ENCODE measurements at places on chromosomes 7 and 10. TPM values are rescaled to one million over a fixed set of nuclear protein-coding genes. Genes with fewer than 3 reads are reported as not detected.

DNA sequence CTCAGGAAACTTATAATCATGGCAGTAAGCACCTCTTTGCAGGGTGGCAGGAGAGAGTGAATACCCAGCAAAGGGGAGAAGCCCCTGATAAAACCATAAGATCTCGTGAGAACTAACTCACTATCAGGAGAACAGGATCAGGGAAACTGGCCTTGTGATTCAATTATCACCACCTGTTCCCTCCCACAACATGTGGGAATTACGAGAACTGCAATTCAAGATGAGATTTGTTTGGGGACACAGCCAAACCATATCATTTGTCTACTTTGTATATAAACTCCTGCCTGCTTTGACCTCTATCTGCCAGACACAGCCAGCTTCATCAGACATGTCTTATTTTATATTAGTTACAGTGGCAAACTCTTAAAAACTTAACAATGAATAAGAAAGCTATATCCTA lies 50.4 kb downstream of the ARMC3 start:
- no peaks in the 10 kb centered on the region for H3K36me3 ChIP-seq
- no peak overlapping the region for H3K27ac ChIP-seq
- no peaks in the 10 kb centered on the region for H3K4me1 ChIP-seq
- H3K27me3 ChIP-seq = no peaks in the 10 kb centered on the region
- no peak overlapping the region for H3K4me3 ChIP-seq

DNA sequence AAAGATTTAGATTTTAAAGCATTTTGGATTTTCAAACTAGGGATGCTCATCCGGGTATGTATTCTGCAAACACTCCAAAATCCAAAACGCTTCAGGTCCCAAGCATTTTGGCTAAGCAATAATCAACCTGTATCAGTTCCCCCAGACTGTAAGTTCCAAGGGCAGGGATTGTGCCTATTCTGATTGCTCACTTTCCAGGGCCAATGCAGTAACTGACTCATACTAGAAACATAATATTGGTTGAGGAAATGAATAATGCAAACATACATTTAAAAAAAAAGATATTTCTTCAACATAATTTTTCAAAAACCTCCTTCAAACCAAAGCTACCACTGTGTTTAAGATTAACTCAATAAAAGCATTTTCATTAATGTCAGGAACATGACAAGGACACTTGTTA lies 69.5 kb downstream of the HIBADH start:
- H3K27me3 ChIP-seq = no peaks in the 10 kb centered on the region
- DNase-seq = no peak
- no peak overlapping the region for H3K27ac ChIP-seq
- no peaks in the 10 kb centered on the region for H3K36me3 ChIP-seq

DNA sequence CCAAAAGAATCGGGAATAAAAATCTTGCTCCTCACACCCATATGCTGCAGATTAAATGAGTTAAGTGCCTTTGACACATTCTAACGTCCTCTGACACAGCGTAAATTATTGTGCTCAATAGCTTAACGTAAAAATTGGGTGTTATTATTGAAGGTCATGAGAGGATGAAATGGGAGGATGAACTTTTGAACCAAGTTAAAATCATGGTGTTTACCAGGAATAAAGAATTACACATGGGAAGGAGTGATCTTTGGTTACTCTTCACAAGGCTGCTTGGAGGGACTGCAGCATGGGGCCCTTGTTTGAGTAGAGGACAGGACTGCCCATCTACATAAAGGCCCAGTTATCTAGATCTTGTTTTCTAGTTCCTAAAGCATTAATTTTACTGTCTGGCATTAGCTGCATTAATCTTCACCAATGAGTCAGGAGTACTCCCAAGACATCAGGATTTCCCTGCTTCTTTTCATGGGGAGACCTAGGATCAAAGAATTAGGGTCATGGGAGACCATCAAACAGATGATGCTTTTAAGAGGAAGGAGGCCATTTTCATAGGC lies 84.9 kb upstream of the PRR15 start:
- no peaks in the 10 kb centered on the region for H3K36me3 ChIP-seq
- H3K4me3 ChIP-seq = no peak overlapping the region
- H3K4me1 ChIP-seq = no peaks in the 10 kb centered on the region
- H3K27me3 ChIP-seq = no peaks in the 10 kb centered on the region
- no peak overlapping the region for H3K27ac ChIP-seq

DNA sequence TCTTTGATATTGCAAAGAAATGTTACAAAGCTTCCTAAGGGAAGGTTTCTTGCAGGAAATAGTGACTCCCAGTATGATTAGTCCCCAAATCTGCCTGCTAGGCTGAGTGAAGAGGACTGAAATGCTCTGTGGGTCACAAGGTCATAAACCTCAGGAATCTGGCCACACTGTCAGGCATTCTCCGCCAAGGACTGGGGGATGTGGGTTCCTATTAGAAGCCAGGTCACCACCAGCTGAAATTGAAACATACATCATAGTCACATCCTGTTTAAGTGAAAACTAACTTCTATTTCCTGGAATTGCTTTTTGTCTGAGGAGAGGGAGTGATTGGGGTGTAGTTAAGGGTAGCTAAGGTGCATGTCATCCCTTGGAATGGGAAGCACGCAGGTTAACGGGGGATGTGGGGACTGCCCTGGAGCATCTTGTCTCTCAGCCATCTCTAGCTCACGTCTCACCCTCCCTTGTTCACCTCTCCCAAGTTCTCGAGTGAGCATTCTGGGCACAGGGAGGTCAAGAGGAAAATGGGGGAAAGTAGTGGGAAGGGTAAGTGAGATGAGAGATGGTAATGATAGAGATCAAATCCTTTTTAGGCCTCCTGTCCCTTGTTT lies 12.0 kb upstream of the GSAP start:
- peaks cover 10% of the 10 kb centered on the region for H3K4me1 ChIP-seq
- H3K4me3 ChIP-seq = no peak overlapping the region
- no peak for DNase-seq
- H3K27me3 ChIP-seq = no peaks in the 10 kb centered on the region
- no peak overlapping the region for H3K27ac ChIP-seq
- no peaks in the 10 kb centered on the region for H3K36me3 ChIP-seq

DNA sequence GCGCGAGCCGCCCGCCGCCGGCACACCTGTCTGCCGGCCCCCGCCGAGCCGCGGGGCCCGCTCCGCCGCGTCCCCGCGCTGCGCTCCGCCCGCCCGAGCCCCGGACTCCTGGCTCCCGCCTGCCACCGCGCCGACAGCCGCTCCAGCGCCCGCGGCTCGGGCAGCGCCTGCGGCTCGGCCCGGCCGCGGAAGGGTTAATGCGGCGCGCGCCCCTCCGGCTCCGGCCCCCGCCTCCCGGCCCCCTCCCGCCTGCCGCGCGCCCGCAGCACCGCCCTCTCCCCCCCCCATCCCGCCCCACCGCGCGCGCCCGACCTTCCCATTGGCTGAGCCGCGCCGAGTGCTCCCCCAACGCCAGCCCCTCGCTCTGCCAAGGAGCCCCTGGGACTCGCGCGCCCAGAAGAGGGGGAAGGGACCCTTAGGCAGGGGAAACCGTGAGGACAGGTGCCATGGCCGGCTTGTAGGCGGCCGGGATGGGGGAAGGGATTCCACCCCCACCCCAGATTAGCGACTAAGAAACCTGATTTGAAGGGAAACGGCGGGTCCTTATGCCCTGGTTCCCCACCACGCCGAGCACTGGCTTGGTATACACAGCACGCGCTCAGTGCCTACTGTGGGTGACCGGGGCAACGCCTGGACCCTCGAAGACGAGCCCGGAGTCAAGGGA lies at the start of gene KCNH2:
Gene KCNH2, minus strand, starts transcription at position 196 of the 664 bp plus-strand sequence. CDS start 408 bp downstream, outside the sequence.
- H3K27ac ChIP-seq = peak within 1 kb of the TSS; percentile 55
- H3K27me3 ChIP-seq = peaks cover 35% of the 10 kb centered on the region
- H3K4me3 ChIP-seq = peak within 1 kb of the TSS; percentile 75
- no peak for DNase-seq

DNA sequence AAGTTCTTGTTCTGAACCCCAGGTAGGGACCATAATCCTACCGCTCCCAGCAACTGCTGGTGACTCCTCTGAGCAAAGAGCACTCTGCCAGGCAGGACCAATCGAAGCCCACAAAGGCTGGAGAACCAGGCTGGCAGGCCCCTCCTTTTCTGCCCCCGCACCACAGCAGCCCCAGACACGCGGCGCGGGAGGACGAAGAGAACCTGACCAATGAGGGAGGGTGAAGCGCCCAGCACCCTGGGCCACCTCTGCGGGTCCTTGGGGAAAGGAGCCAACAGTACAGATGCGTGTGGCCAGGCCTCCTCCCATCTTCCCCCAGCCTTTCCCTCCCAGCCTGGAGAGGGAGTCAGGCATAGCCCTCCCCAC lies 25.9 kb downstream of the CTBP2 start:
- DNase-seq = no peak
- peaks cover 32% of the 10 kb centered on the region for H3K4me1 ChIP-seq
- no peak overlapping the region for H3K27ac ChIP-seq
- no peak overlapping the region for H3K4me3 ChIP-seq
- no peaks in the 10 kb centered on the region for H3K27me3 ChIP-seq

Gene CPEB3
- total RNA-seq = 3.0 TPM

- no peak for DNase-seq
- H3K4me3 ChIP-seq = no peak overlapping the region
- no peaks in the 10 kb centered on the region for H3K27me3 ChIP-seq
- no peaks in the 10 kb centered on the region for H3K36me3 ChIP-seq
- no peak overlapping the region for H3K27ac ChIP-seq
Measured at GRCh38 chr10:14670551-14671240, 104.0 kb downstream of the FAM107B start.

GRCh38 chr7:111229916-111230315 lies 139.0 kb downstream of the LRRN3 start:
- no peaks in the 10 kb centered on the region for H3K4me1 ChIP-seq
- DNase-seq = no peak

DNA sequence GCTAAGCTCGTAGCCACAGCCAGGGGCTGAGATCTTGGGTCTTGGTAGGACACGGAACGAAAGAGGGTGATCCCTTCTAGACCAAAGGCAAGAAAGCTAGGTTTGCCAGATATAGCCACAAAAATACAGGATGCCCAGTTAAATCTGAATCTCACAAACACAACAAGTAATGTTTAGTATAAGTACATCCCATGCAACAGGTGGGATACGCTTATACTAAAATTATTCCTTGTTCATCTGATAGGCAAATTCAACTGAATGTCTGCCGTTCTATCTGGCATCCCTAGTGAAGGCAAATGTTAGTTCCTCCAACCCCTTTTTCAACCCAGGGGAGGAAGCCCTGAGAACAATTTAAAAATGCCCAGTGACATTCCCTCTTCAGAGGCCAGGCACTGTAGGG lies 131.1 kb upstream of the MGMT start:
- H3K4me1 ChIP-seq = no peaks in the 10 kb centered on the region
- no peaks in the 10 kb centered on the region for H3K36me3 ChIP-seq
- DNase-seq = no peak
- no peak overlapping the region for H3K4me3 ChIP-seq
- no peaks in the 10 kb centered on the region for H3K27me3 ChIP-seq

GRCh38 chr10:32906595-32906994 lies 51.4 kb downstream of the ITGB1 start:
- H3K36me3 ChIP-seq = peaks cover 51% of the 10 kb centered on the region
- H3K27ac ChIP-seq = no peak overlapping the region
- H3K27me3 ChIP-seq = no peaks in the 10 kb centered on the region
- H3K4me1 ChIP-seq = no peaks in the 10 kb centered on the region
- no peak for DNase-seq

DNA sequence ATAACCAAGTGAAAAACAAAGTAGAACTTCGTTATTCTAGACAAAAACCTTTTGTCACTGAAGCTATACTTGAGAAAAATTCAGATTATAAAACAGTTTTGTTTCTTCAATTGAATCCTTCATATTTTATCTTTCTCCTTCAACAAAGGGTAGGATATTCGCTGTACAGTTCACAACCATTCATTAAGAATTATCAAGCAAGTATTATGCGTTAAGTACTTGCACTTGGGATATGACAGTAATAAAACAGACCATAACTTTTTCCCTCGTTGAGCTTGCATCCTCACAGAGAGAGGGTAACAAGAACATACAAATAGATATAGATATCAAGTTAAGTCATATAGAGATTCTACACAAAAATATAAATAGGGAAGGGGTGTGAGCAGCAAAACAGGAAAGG lies 61.2 kb upstream of the MEOX2 start:
- DNase-seq = no peak
- H3K36me3 ChIP-seq = no peaks in the 10 kb centered on the region
- H3K4me3 ChIP-seq = no peak overlapping the region
- H3K4me1 ChIP-seq = no peaks in the 10 kb centered on the region

Gene ITIH2
- 0.57 TPM for total RNA-seq

DNA sequence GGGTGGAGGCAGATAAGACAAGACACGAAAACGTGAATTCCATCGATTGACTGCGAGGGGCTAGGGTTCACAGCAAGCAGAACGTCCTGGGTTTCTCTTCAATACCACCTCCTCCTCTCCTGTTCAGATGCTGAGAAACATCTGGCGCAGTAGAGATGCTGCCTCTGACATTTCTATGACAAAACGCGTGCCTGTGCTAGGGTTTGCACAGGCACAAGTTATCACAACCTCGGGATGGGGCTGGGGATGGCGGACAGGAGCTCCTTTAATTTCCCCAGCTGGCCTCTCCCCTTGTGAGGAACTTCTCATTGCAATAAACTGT lies 99.8 kb upstream of the SVIL start:
- peaks cover 18% of the 10 kb centered on the region for H3K4me1 ChIP-seq
- H3K27me3 ChIP-seq = no peaks in the 10 kb centered on the region
- no peak for DNase-seq
- H3K27ac ChIP-seq = peak overlapping the region; percentile 86

DNA sequence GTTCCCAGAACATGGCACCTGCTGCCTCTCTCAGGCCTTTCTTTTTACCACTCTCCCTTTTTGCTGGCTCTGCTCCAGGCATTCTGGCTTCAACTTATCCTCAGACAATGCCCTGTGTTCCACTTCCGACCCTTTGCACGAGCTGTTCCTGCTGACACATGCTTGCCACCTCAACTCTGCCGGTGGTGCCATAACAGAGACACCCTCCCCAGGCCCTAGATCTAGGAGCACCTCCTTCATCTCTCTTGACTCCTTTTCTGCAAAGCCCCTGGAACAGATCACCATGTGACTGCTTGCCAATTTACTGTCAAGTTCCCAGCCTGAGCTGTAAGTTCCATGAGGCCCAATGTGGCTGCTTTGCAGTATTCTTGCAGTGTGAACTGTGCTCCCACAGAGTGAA lies 256.0 kb upstream of the MKI67 start:
- no peaks in the 10 kb centered on the region for H3K36me3 ChIP-seq
- no peak overlapping the region for H3K27ac ChIP-seq
- no peak overlapping the region for H3K4me3 ChIP-seq
- DNase-seq = no peak
- H3K4me1 ChIP-seq = no peaks in the 10 kb centered on the region

- H3K4me3 ChIP-seq = no peak overlapping the region
- DNase-seq = no peak
- H3K27me3 ChIP-seq = no peaks in the 10 kb centered on the region
- H3K27ac ChIP-seq = no peak overlapping the region
- no peaks in the 10 kb centered on the region for H3K4me1 ChIP-seq
Measured at GRCh38 chr10:64288404-64288803, 767.2 kb downstream of the REEP3 start.

DNA sequence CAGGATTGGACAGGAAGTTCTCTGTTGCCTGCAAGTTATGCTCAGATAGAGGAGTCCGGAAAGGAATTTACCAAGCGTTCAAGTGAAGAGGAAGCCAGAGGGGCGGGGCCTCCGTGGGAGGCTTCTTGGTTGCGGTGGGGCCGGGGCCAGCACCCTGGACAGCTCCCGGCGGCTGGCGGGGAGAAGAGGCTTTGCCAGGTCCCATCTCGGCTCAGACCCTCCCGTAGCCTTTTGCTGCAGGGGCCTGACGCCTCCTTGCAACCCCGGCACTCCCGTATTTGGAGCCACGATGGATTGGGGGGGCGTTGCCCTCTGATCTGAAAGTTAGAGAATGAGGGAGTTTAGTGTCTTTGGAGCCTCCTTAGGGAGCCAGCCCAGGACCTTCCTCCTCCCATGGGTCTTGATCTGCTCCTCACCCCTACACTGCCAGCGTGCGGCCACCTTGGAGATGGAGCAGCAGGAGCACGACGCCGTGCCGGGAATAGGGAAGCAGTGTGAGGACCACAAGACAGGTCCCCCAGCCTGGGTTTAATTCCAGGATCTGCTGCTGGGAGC lies 3.1 kb upstream of the SLC18A3 start:
- peaks cover 27% of the 10 kb centered on the region for H3K27me3 ChIP-seq
- no peaks in the 10 kb centered on the region for H3K36me3 ChIP-seq
- no peak overlapping the region for H3K4me3 ChIP-seq
